GM23248 (cell line): ENCODE measurements at places on chromosomes 13 and 19.
A peak's percentile ranks its signal among the peaks of the same experiment; 100 is the strongest.

DNA sequence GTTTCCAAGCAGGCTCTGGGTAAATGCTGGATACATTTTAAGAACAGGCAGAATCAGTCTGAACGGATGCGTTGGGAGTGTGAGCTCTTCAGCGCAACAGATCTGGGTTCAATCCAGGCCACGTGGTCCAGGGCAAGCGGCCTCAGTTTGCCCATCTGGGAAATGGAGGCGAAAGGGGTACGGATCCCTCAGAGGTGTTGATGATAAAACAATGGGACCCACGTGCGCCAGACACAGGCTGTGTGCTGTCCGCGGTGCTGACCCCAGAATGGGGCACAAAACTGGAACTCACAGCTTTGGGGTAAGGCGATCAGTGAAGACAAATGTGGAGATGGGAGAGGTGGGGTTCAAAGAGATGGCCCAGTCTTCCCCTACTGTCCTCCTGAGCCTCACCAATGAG is 13.1 kb upstream of the PDE4C start:
- peak; percentile 56 for DNase-seq
- no peaks in the 10 kb centered on the region for H3K27me3 ChIP-seq
- no peaks in the 10 kb centered on the region for H3K36me3 ChIP-seq
- no peak overlapping the region for H3K27ac ChIP-seq

GRCh38 chr13:29438769-29439168 is 156.7 kb downstream of the SLC7A1 start:
- H3K27me3 ChIP-seq, result no peaks in the 10 kb centered on the region
- no peaks in the 10 kb centered on the region for H3K36me3 ChIP-seq
- DNase-seq, result peak; percentile 48
- no peak overlapping the region for H3K4me3 ChIP-seq

- H3K4me1 ChIP-seq, result no peaks in the 10 kb centered on the region
- H3K27ac ChIP-seq, result no peak within 1 kb of the TSS
- H3K27me3 ChIP-seq, result no peaks in the 10 kb centered on the region
Measured at GRCh38 chr19:7348587-7349230, at the start of gene ARHGEF18. ARHGEF18 (plus strand) TSS chr19:7348937; CDS start chr19:7362891, 13,954 bp downstream.

DNA sequence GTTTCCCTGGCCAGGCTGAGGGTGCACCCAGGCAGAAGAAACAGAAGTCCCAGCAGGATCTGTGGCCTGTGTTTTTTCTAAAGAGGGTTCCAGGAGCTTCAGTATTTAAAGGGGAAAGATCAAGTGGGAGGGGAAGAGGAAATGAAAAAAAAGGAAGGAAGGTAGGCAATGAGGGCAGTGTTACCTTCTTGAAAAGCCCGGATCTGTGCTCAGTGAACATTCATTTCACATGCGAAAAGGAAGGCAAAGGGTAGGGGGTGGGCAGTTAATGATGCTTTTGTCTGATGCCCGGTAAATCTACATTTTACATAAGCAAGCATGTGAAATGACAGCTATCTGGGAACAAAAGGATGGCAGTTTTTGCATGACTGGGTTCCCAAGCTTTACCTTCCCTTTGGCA is 326.2 kb downstream of the UQCRFS1 start:
- no peak for DNase-seq
- no peaks in the 10 kb centered on the region for H3K36me3 ChIP-seq
- peaks cover 10% of the 10 kb centered on the region for H3K4me1 ChIP-seq
- H3K4me3 ChIP-seq, result no peak overlapping the region

DNA sequence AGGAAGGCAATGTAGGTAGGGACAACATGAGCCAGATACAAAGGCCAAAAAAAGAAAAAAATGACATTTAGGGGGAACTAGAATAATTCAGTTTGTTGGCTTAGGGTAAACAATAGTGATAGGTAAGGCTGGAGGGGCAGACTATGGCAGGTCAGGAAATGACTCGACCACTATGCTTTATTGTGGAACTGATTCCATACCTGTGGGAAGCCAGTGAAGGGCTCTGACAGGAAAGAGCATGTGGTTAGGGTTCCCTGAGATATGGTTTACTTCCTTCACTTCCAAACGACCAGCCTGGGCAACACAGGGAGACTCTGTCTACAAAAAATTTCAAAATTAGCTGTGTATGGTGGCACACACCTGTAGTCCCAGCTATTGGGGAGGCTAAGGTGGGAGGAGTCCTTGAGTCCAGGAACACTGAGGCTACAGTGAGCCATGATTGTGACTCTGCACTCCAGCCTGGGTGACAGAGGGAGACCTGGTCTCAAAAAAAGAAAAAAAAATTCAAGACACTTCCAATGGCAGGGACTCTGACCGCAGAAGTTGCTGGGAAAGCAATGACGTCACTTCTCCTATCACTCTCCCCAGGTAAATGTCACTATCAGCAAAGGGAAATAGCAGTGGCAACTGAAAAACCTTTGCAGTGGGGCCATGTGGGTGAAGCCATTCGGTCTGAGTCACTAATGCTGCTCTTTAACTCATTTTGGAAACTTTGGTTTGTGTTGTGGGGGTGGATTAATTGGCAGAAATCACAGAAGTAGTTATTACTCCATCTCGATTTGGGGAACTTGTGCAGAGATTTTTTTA is 192.8 kb upstream of the TSC22D1 start:
- peak; percentile 66 for DNase-seq
- peaks cover 11% of the 10 kb centered on the region for H3K4me1 ChIP-seq
- no peak overlapping the region for H3K4me3 ChIP-seq
- no peaks in the 10 kb centered on the region for H3K36me3 ChIP-seq

DNA sequence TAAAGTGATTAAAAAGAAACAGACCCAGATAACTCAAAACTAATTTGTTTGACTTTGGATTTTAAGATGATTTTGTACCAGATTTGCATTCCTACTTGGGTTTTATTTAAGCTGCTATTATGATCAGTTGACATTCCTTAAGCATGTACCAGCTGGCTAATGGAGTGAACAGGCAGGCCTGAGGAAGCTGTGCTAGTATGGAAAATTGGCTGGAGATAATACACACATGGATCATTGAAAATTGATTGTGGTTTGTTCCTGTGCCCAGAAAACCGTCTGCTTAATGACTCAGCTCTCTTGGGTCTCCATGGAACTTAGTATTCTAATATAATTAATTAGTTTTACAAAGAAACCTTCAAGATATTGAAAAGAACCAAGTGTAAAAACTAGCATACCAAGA is 22.6 kb downstream of the POLR1D start:
- H3K36me3 ChIP-seq, result peaks cover 7% of the 10 kb centered on the region
- peaks cover 21% of the 10 kb centered on the region for H3K4me1 ChIP-seq
- H3K4me3 ChIP-seq, result no peak overlapping the region
- no peaks in the 10 kb centered on the region for H3K27me3 ChIP-seq
- peak overlapping the region; percentile 11; the same call in 1 of the 2 replicates for H3K27ac ChIP-seq
- DNase-seq, result peak; percentile 83

GRCh38 chr19:34961775-34962686 is 2.0 kb downstream of the ZNF792 start:
- peaks cover 26% of the 10 kb centered on the region for H3K36me3 ChIP-seq
- H3K4me1 ChIP-seq, result peaks cover 21% of the 10 kb centered on the region; the same call in 1 of the 2 replicates
- H3K4me3 ChIP-seq, result 0 out of 2 replicates have a peak overlapping the region, but pooled peaks have one; percentile 85
- no peak for DNase-seq
- no peaks in the 10 kb centered on the region for H3K27me3 ChIP-seq
- no peak overlapping the region for H3K27ac ChIP-seq
